ENCODE measurements at places on chromosomes 3 and 15.

- DNase-seq = no peak
Measured at GRCh38 chr3:119469418-119470189, 841 bp downstream of the POGLUT1 start.

DNA sequence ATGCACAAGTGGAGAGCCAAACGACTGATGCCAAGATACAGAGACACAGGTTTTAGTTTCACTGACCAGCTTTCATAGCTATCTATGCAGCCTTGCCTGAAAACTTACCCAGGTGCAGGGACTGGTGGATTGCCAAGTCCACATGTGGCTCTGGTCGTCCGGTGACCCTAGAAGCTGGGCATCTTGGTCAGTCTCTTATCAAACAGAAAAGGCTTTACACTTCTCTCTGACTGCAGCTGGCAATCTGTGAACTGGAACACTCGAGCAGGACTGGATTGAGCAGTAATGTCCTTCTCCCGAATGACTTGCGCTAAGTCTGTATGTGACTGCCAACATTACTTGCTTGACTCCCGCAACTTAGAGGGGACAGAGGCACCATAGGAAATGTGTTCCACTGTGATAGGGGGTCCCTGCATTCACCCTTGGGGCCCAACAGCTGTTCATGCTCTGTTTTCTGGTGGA, 63.0 kb upstream of the SIAH2 start:
- DNase-seq = no peak

- no peak for DNase-seq
Measured at GRCh38 chr3:185813205-185813604, 11.6 kb downstream of the IGF2BP2 start.

DNA sequence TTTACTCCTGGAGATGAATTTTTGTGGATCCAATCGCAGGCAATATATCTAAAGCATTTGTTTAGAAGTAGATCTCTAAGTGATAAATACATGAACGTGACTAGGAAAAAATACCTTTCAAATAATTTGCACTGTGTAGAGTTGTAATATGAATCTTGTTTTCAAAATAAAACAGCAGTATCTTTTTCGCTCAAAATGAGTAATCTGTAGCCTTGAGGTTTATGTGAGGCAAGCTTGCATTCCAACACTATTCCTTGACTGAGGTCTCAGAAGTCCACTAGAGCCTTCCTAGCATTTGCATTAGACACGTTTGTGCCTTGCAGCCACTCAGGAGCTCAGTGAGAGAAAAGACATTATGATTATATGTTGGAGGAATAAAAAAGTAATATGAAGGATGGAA, 138.3 kb upstream of the ROBO1 start:
- DNase-seq = no peak

DNA sequence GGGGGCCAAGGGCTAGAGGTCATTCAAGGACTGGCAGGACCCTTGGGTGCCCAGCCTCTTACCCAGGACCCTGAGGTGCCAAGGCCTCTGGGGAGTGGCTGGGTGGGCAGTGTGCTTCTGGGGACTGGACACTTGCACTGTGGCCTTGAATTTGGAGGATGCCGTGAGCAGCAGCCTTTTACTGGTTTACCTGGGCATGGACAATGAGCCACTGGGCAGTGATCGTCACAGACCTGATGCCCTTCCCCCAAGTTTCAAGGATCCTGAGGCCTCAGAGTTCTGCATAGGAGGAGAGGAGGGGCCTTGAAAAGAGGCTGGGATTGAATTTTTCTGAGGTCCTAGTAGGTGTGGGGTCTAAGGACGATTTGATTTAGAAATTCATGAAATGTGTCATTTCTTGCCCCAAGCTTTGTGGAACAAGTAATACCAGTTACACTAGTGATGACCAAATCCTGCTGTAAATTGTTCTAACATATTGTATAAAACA, 146.1 kb upstream of the TPM1 start:
- DNase-seq = peak; percentile 93

DNA sequence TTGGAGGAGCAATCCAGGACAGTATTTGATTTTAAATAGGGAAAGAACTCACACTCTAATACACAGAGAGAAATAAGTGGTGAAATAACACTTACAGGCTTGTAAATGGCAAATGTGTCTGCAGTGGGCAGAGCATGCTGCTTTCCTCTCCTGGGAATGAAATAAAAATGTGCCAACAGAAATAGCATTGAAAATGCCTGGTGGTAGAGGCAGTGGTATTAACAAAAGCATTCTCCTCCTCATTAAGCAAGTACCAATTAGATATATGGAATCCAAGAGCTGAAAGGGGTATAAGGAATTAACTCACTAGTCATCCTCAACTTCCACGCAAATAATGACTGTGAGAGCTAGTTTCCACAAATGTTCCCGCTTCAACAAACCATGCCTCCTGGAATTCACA, 364.1 kb upstream of the KCNMB2 start:
- DNase-seq = no peak

Data from foreskin keratinocyte (primary cell).